ENCODE measurements at places on chromosomes 11 and 22.

DNA sequence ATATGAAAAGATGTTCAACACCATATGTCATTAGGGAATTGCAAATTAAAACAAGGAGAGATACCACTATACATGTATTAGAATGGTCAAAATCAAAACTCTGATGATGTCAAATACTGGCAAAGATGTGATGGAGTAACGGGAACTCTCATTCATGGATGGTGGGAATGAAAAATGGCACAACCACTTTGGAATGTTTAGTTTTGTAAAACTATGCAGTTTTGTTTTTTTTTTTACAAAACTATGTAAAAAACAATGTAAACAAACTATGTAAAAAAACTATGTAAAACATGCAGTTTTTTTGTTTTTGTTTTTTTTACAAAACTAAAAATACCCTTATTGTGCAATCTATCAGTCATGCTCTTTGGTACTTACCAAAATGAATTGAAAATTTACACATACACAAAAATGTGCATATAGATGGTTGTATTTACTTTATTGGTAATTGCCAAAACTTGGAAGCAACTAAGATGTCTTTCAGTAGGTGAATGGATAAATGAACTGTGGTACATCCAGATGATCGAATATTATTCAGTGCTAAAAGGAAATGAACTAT, 5.0 kb upstream of the USP47 start:
- no peak for DNase-seq

GRCh38 chr11:61480994-61481335, 27.6 kb upstream of the LRRC10B start:
- DNase-seq, result no peak

DNA sequence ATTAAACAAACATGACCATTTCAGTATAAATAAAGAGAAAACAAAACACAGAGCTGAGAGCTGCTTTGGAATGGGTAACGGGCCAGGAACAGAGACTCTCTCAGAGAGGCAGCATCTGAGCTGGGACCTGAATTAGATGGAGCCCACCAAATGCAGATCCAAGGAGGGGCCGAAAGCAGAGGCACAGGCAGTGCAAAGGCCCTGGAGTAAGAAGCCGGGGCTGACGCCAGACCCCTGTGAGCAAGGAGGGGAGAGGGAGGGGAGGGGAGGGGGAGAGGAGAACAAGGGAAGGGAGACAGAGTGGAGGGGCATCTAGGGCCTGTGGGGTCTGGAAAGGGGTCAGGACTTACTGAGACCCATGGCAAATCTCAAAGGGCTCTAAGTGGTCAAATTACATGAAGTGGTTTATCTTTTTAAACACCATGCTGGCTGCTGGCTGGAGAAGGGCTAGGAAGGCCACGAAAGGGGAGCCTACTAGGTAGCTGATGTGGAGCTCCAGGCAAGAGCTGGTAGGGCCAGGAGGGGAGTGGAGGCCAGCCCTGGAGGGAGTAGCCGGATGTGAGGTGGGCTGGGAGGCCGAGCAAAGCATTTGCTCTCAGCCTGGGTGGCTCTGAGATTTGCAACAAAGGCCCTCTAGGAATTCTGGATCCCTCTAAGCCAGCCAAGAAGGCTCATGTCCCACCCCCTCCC, 3.2 kb downstream of the OSBPL5 start:
- no peak for DNase-seq

DNA sequence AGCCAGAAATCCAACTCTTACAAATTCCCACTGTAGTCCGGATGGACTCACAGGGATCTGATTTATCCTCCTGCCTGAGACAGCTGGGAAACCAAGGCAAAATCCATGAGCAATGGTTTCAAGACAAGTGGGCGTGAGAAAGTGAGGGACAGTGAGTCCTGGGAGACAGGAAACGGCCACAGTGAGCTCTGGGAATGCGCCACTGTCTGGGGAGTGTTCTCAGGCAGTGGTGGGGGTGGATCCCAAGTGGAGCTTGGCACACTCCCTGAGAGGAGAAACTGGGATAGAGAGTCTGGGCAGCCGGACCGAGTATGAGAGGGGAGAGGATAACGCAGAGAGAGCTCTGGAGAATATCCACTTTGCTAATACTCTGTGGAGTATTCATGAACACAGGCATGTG, 9.8 kb downstream of the IL17REL start:
- DNase-seq, result no peak

- DNase-seq, result no peak
Measured at GRCh38 chr11:60206616-60207015, 23.7 kb upstream of the MS4A6A start.

DNA sequence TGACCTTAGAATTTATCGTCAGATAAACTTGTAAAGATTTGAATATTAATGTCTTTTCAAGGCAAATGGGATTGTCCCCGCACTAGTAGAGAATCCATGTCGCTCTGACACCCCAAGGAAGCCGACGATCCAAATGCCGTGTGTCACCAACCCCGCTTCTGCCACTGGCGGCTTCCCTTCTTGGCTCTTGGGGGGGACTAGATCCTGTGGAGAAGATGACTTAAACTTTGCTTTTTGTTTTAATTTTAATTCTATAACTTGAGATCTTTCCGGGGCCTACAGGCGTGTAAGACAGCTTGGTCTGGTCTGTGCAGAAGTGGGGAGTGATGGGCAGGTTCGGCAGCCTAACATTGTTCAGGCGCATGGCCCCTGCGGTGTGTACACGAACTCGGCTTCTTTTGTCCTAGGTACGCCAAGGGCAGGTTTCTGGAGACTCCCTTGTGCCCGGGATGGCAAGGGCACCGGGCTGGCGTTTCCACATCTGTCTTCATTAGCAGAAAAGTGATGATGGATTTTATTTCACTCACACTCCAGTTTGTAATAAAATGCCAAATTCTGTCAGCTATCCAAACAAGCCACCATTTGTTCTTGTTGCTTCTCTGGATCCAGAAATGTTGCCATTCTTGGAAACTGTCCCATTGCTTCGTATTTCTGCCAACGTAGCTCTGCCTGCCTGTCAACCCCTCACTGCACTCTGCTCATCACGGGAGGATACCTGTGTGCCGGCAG, 6.7 kb downstream of the YDJC start:
- no peak for DNase-seq

DNA sequence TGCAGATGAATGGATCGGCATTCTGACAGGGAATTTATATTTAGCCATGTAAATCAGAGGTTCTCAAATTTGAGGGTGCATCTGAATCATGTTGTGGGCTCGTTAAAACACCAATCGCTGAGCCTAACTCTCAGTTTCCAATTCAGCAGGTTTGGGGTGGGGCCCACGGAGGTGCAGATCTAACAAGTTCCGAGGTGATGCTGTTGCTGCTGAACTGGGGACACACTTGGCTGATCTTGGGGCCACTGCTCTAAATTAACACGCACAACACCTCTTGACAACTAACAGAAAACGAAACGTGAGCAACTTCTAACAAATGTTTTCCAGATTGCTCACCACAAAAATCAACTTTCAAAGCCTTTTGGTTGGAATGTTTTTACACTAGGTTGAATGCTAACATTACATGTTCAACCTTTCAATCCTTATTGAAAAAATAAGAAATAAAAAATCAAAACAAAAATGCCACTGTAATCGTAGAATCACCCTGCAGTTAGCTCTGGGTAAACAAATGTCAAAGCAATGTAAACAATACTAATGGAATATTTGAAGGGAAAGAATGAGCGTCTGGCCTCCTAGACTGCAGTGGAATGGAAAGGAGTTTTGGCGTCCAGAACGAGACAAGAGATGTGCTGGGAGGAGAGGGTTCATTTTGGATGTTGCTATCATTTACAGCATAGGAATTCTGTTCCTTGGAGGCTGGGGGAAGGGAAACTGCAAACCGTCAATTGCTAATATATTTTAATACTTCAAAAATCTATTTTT, 68.3 kb upstream of the SLC6A5 start:
- DNase-seq, result no peak

GRCh38 chr11:10305964-10306918, 1.4 kb downstream of the ADM start:
- peak; percentile 32 for DNase-seq

- DNase-seq, result peak; percentile 99
Measured at GRCh38 chr11:35214792-35215193, 75.8 kb downstream of the CD44 start.

GRCh38 chr22:48753381-48753730, 1074.3 kb downstream of the BRD1 start:
- DNase-seq, result no peak

DNA sequence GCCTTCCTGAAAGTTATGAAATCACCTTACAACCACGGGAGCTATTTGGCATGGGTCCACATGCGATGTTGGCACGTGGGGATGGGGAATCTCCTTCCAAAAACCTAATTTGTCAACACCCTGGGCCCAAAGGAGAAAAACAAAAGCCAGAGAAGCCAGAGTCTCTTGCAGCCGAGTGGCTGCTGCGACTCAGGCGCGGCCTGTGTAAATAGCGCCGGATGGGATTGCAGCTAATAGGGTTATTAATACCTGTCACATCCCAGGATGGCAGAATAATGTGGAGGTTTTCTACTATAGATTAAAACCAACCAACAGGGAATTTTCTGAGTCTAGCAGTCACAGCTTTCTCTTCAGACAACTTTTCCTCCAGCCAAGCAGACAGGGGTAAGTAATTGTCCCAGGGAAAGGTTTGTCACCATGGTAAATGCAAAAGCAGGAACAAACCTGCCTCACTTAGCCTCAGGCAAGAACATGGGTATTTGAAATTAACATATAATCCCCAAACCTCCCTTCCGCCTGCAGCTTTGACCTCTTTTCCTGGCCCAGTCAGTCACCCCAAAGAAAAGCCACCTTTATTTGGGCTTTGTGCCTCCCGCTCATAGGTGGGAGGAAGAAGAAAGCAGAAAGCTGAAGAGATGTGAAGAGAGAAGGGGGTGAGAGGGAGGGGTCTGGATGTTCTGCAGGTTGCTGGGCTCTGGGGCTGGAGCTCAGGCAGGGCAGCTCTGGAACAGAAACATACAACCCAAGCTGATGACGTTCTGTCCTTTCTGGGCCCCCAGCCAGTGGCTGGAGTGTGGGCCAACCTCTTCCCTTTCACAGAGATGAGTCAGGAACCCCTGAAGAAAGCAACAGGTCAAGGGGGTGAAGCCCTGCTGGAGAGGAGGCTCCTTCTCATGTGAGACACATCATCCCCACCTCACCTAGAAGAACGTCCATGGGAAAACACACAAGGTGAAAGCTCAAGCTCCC, 376.5 kb downstream of the NXPE2 start:
- peak; percentile 4 for DNase-seq

DNA sequence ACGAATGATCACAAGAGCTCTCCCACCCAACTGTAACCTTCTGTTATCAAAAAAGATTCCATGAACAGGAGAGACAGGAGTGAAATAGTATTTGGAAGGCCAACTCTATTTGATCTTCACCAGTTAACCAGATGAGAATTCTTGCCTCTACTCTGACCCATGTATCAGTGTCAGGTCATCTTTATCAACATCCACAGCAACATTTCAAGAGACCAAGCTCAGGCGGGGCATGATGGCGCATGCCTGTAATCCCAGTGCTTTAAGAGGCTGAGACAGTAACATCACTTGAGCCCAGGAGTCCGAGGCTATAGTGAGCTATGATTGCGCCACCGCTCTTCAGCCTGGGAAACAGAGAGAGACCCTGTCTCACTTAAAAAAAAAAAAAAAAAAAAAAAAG, 62.3 kb downstream of the GAB2 start:
- DNase-seq, result no peak

DNA sequence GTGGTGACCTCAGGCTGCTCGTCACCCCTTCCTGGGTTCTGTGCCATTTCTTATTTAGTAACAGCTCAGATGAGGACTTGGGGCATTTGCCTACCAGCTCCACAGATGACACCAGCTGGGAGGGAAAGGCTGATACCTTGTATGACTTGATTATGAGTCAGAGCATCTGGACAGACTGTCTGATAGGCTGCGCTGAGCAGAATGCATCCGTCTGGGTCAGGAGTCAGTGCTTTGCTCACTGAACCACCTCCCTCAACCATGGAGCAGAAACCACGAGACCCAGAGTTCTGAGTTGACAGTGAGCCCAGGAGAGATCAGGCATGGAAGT, 6.8 kb downstream of the ST14 start:
- peak; percentile 94 for DNase-seq

GRCh38 chr22:44459551-44459950, 38.5 kb downstream of the RTL6 start:
- no peak for DNase-seq

All from astrocyte of the spinal cord (primary cell).